ENCODE measurements at places on chromosomes 11 and 22.

GRCh38 chr11:20275987-20276965 is 87.2 kb upstream of the HTATIP2 start:
- DNase-seq, result no peak

- DNase-seq, result no peak
Measured at GRCh38 chr11:128688031-128688713, 5.7 kb upstream of the FLI1 start.

DNA sequence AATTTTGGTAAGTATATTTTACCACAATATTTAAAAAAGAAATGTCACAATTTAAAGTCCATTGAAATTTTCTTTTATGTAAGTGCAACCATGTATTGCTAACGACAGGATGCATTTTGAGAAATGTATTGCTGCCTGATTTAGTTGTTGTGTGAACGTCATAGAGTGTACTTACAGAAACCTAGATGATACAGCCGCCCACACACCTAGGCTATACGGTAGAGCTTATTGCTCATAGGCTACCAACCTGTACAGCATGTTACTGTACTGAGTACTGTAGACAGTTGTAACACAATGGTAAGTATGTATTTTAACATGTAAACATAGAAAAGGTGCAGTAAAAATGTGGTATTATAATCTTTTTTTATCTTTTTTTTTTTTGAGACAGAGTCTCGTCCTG is 48.1 kb downstream of the CBL start:
- DNase-seq, result peak; percentile 60

DNA sequence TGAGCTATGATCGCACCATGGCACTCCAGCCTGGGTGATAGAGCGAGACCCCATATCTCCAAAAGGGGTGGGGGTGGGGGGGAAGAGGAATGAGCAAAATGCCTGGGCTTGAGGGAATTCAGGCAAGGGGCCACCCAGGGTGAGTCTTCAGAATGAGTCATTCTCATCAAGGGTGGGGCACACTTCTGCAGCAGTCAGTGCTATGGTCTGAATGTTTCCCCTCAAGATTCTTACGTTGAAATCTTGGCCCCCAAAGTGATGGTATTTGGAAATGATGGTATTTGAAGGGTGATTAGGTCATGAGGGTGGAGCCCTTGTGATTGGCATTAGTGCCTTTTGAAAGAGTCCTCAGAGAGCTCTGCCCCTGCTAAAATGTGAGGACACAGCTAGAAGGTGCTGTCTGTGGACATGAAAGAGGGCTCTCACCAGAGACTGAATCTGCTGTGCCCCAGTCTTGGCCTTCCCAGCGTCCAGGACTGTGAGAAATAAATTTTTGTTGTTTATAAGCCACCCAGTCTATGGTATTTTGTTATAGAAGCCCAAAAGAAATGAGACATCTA is 86.4 kb upstream of the THY1 start:
- no peak for DNase-seq

DNA sequence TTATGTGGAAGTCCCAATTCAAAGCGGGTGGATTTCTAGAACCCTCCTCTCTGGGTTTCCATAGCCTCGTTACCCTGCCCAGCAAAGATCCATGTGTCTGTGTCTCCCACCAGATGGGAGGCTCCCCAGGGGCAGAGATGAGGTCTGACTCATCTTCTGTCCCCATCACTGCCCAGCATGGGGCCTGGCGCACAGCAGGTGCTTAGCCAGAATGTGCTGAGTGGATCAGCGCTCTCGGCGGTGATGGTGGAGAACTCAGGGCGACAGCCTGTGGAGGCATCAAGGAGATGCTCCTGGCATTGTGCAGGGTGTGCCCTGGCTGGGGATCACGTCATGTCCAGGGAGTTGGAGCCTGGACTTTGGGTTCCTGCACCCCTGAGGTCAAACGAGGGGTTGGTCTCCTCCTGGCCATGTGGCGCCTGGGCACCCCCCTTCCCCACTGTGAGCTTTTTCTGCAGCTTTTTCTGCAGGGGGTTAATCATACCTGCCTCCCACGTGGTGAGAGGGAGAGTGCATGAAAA is 46.1 kb upstream of the RFPL3 start:
- no peak for DNase-seq

GRCh38 chr11:36485298-36486002 is 24.6 kb downstream of the TRAF6 start:
- no peak for DNase-seq

GRCh38 chr22:41358927-41359326 is 22.8 kb upstream of the TEF start:
- DNase-seq, result no peak

- DNase-seq, result no peak
Measured at GRCh38 chr11:1308743-1309497, 512 bp downstream of the TOLLIP start.

GRCh38 chr11:75347781-75348566 is 3.5 kb downstream of the ARRB1 start:
- no peak for DNase-seq

- no peak for DNase-seq
Measured at GRCh38 chr11:47928426-47928825, 51.9 kb upstream of the PTPRJ start.

DNA sequence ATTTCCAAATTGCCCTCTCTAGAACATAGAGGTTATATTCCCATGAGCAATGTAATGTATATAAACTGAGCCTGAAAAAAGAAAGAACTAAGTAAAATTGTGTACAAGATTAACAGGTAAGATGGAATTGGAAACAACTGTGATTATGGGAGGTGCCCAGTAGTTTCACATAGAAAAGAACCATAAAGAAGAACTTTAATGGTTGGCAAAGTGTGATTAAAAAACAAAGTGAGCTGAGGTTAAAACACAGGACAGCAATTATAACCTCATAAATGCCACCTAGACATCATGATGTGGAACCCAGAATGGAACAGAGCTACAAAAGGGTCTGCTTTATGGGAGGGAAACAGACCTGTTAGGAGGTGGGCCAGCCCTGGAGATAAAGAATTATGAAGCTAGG is 58.6 kb downstream of the CYB5R2 start:
- no peak for DNase-seq

DNA sequence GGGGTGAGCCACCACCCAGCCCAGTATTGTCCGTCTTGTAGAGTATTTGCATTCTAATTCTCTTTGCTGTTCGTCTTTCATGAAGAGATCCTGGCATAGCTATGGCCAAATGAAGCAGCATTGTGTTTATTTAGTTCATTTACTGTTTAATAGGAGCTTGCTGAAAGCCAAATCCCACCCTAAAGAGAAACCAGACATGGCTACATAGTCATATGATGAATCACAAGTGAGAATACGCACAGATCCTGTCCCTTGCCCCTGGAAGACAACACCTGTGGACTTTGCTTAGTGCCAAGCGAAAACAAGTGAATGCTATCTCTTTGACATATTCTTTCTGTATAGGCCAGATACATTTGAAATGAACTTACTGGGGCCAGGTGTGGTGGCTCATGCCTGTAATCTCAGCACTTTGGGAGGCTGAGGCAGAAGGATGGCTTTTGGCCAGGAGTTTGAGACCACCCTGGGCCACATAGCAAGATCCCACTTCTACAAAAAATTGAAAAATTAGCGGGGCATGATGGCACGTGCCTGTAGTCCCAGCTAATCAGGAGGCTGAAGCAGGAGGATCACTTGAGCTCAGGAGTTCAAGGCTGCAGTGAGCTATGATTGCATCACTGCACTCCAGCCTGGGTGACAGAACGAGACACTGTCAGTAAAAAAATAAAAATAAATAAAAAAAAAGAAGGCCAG is 5.1 kb upstream of the ARFGAP3 start:
- DNase-seq, result no peak

DNA sequence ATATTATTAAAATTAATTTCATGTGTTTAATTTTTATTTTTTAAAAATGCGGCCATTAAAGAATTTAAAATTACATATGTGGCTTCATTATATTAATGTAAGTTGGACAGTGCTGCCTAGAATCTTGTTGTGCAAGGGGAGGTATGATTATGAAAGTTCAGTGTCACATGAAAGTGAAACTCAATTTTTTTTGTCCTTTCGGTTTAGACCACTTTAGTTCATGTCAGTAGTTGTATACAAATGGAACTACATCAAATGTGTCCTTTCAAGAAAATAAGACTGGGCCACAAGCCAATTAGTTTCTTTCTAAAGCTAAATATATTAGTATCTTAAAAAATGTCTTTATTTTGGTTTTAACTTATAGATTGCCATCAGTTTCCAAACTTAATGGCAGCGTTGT is 35.7 kb downstream of the TBCEL start:
- no peak for DNase-seq

DNA sequence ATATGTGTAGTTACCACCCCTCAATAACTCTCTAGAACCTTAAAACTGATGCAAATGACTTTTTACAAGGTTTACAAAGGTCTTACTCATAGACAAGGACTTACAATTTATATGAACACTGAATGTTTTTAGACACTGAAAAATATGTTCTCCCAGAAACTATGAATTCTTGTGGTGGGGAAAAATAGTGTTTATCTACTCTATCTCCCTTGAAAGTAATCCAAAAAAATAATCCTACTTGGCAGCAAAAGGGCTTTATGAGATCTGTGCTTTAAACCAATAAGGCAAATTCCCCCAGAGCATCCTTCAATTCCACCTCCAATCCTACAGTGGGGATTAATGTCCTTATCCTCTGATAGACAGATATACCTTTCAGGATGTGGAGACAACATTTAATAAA is 1984.1 kb upstream of the RAG2 start:
- no peak for DNase-seq

- no peak for DNase-seq
Measured at GRCh38 chr22:44316393-44317122, 3.8 kb upstream of the SHISAL1 start.

GRCh38 chr11:59771605-59772004 is 16.4 kb downstream of the STX3 start:
- no peak for DNase-seq

GRCh38 chr22:35733791-35734516 is 16.3 kb downstream of the APOL5 start:
- DNase-seq, result no peak

GRCh38 chr22:23218867-23219251 is 38.5 kb downstream of the BCR start:
- no peak for DNase-seq
